ENCODE measurements at places on chromosomes 16 and 17.

- no peak for DNase-seq
Observed at GRCh38 chr17:75288770-75289114, 491 bp downstream of the SLC25A19 start.

DNA sequence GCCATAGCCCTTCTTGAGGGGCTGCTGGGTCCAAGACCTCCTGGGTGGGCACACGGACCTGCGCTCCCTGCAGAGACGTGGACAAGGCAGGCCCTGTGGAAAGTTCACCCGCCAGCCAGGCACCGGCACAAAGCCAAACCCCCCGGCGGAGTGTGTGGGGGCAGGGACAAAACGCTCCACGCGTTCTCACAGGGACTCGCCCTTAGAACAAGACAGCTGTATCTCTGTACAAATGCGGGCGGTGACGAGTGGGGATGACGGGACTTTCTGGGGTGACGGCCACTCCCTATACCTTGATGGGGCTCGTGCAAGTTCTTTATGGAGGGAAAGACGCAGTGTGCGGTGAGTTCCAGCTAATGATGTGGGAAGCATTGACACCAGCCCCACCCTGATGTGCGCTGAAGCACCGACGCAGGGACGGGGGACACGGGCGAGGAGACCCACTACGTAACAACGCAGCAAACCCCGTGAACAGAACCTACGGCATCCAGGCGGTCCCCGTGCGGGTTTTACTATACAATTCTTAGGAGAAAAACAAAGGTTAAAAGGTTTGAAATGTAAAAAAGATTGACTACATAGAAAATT is 49.4 kb downstream of the LMF1 start:
- DNase-seq = no peak

GRCh38 chr16:10036956-10037355 is 145.3 kb downstream of the GRIN2A start:
- no peak for DNase-seq

GRCh38 chr17:36899250-36900159 is 37.8 kb upstream of the LHX1 start:
- DNase-seq = no peak

- no peak for DNase-seq
Observed at GRCh38 chr16:78289844-78290277, 190.4 kb downstream of the WWOX start.

- DNase-seq = no peak
Observed at GRCh38 chr16:60485872-60486489, 1550.3 kb downstream of the CDH8 start.

GRCh38 chr17:31401456-31402254 is 10.2 kb downstream of the RAB11FIP4 start:
- DNase-seq = no peak

GRCh38 chr17:45361976-45362375 is 45.2 kb upstream of the MAP3K14 start:
- DNase-seq = no peak

GRCh38 chr17:81125573-81126081 is 39.7 kb upstream of the PVALEF start:
- DNase-seq = no peak

- DNase-seq = no peak
Observed at GRCh38 chr17:40089077-40089895, 11.1 kb downstream of the NR1D1 start.

- DNase-seq = no peak
Observed at GRCh38 chr16:7344830-7345780, 12.5 kb downstream of the RBFOX1 start.

DNA sequence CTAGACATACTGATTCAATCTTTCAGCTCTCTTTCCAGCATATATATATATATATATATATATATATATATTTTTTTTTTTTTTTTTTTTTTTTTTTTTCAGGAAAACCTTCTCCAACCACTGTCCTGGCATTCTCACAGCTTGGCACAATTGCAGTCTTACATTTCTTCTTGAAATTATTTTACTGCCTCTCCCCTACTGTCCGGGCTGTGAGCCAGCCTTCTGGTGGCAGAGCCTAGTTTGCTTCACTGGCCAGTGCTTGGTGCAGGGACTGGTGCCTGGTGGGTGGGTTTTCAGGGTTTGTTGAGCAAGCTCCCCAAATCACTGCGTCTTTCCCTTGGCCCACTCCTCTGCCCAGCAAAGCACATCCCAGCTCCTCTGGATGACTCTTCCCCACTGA is 28.5 kb downstream of the PRSS54 start:
- no peak for DNase-seq

DNA sequence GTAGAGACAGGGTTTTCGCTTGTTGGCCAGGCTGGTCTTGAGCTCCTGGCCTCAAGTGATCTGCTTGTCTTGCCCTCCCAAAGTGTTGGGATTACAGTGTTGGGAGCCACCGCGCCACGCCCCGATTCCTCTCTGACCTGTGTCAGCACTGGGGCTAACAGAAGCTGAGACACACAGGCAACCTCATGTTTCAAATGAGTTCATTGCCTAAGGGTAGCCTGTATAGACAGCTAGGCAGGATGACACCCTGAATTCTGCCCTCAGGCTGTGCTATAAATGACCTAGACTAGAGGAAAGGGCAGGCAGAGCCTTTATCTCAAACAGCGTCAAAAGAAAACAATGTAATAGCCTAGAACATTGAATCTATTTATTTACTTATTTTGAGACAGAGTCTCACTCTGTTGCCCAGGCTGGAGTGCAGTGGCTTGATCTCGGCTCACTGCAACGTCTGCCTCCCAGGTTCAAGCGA is 2.3 kb upstream of the CDK3 start:
- no peak for DNase-seq
